Esophagus squamous epithelium (tissue), 5 donors: ENCODE measurements at places on chromosomes 6 and 20. TPM values are rescaled to one million over a fixed set of nuclear protein-coding genes. Genes with fewer than 3 reads are reported as not detected.

- no peak for DNase-seq
Measured at GRCh38 chr20:33606118-33606771, 55.9 kb upstream of the C20orf144 start.

DNA sequence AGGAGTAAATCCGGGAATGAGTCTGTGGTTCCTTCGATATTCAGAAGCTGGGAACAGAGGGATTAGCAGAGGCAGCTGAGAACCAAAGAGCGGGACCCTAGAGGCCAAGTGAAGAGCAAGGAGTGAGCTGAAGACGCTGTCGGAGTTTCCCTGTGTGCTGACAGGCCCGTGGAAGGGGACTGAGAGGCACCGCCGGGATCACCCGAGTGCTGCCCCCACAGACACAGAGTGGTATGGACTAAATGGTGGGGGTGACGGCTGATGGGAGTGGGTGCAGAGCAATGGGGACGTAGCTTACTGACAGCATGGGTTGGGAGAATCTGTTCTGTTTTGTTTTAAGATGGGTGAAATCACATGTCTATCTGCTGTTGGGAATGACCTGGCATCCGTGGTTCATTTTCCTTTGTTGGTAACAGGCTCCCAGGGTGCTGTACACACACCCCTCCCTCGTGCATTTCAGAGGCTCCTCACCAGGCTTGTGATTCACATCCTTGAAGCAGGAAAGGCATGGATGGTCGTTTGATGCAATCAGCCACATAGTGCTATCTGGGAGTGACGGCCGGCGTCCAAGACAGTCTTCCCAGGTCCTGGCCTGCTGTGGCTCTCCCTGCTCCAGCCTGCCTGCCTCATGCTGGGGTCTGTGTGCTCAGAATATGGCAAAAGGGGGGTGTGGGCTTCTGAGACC lies 97.4 kb downstream of the THBS2 start:
- no peak for DNase-seq

DNA sequence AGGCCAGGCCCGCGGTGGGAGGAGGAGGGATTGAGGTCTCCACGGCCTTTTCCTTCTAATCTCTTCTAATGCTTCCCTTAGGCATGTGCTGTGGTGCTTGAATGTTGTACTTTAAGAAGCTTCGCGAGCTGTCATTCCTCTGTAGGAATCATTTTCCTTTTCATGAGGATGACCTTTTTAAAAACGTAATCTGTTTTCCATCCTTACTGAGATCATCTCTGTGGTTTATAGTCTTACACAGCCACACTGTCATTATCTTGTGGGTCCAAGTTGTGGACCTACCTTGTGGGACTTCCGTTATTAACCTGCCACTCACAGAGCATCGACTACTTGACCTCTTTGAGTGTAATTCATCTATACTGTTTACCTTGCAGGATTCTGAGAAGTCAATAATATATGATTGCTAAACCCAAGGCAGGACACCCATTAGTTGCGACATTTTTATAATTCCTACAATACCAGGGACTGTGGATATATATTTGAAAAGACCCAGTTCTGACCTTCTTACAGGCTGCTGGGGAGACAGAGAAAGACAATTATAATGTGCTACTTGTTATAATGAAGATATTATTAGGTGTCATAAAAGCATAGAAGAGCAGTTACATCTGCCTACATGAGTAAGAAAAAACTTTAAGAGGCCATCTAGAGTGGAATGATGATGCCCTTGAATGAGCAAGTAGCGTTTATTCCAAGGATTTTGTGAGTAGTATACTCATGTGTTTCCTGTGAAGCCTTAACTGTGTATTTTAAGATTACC lies 842 bp downstream of the SLC25A27 start:
- no peak for DNase-seq

- no peak for DNase-seq
Measured at GRCh38 chr6:75528423-75528822, 34.8 kb upstream of the FILIP1 start.

DNA sequence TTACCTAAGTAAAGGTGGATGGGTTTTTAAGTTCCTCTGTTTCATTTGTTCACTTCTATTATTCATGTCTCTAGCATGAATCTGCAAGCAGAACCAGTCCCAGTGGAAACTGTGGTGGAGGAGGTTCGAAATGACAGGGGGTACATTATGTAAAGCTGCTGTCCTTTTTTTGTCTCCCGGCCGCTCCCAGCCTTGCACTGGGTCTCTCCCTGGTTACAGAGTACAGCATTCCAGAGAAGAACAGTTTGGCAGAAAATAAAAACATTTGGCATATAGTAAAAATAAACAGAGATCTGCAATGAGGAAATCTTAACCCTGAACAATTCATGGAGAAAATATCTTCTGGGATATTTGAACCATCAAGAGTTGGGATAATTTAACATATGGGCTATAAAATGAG lies 34.6 kb upstream of the TAGAP start:
- DNase-seq: no peak

DNA sequence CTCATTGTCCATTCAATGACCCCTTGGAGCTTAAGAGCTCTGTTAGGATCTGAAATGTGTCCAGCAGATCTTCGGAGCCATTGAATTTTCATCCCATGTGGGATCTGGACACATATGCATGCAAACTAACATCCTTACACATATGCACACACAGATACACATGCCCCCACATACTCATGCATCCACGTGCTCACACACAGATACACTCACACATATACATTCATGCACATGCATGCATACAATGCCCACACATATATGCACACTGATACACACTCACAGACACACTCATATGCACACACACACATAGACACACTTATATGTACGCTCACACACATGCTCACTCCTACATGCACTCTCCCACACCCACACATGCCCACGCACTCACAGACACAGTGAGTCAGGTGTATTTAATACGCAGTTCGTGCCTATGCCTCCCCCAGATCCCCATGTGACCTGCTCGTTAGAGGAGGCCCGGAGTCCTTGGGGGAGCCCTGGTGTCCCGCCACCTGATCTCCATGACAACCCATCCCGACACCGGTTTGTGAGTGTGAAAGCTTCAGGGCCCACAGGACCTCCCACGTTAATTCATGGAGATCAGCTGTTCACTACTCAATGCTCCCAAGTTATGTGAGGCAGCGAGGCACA lies 121.9 kb upstream of the SULF2 start:
- no peak for DNase-seq

GRCh38 chr6:54308986-54309315 lies 710 bp downstream of the TINAG start:
- DNase-seq: no peak

DNA sequence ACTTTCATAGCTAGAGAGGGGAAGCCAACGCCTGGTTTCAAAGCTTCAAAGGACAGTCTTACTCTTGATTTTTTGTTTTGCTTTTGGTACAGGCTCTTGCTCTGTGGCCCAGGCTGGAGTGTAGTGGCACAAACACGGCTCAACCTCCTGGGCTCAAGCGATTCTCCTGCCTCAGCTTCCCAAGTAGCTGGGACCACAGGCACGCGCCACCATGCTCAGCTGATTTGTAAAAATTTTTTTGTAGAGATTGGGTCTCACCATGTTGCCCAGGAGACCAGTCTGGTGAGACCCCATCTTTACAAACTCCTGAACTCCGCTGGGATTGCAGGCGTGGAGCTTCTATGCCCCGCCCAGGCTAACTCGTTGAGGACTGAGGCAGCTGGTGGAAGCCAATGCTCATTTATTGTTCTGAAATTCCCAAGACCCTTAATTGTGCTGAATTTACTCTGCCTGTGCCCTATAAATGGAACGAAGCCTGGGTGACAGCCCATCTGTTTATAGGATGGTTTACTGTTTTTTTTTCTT lies 18.0 kb downstream of the SRSF3 start:
- no peak for DNase-seq

Gene PLN
- total RNA-seq: 48.8 TPM

DNA sequence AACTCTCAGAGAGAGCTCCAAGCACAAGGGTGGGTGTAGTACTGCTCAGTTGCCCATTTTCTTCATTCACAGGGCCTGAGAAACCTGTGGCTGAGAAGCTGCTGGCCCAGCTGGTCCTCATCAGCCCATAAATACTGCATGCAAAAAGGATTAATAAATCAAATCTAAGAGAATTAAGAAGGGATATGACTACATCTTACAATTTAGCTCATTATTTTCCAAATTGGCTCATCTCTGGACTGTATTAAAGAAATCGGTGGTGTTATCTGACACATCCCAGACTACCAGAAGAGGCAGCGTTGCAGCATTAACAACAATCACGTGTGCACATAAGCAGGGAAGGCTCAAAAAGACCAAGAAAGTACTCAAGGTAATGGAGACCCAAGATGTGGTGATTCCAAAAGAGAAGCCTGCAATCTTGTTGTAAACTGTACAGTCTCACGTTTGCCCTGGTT lies 90.7 kb downstream of the CD24 start:
- DNase-seq: no peak

- DNase-seq: no peak
Measured at GRCh38 chr6:32247401-32247800, 23.5 kb upstream of the NOTCH4 start.

DNA sequence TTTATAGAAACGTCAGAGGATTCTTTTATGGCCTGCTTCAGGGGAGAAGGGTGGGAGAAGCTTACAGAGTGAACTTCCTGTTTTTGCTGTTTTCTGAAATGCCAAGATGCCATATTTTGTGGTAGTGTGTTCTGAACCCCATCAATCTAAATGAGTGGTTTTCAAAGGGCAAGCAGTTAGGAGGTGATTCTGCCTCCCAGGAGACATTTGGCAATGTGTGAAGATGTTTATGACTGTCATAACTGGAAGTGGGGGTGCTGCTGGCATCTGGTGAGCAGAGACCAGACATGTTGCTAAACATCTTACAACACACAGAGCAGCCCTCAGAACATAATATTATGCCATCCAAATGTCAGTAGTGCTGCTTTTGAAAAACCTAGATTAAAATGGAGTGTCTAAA lies 6.0 kb upstream of the PRL start:
- DNase-seq: no peak

- no peak for DNase-seq
Measured at GRCh38 chr6:154930451-154930851, 64.7 kb upstream of the TIAM2 start.

Gene FAM83C
- 29.5 TPM for total RNA-seq

- DNase-seq: no peak
Measured at GRCh38 chr20:36663031-36663430, 17.0 kb upstream of the SLA2 start.

Gene VEGFA
- total RNA-seq: 107 TPM
